ENCODE measurements at places on chromosomes 1 and 21.

GRCh38 chr1:19187852-19188251, 22.2 kb downstream of the UBR4 start:
- DNase-seq, result no peak

- DNase-seq, result no peak
These were observed 62.4 kb downstream of the RERE start for GRCh38 chr1:8754993-8755392.

- no peak for DNase-seq
These were observed 28.3 kb downstream of the SCP2 start for GRCh38 chr1:52955129-52955970.

GRCh38 chr21:43190951-43191350, 22.1 kb downstream of the CRYAA start:
- no peak for DNase-seq

GRCh38 chr1:162502928-162503327, 5.3 kb downstream of the UHMK1 start:
- DNase-seq, result no peak

- no peak for DNase-seq
These were observed 5.7 kb upstream of the C1orf162 start for GRCh38 chr1:111467865-111468716.

GRCh38 chr1:114485286-114485685, 25.7 kb downstream of the TRIM33 start:
- no peak for DNase-seq

GRCh38 chr1:237396426-237396825, 354.4 kb downstream of the RYR2 start:
- no peak for DNase-seq

GRCh38 chr1:65558215-65558614, 137.7 kb downstream of the LEPR start:
- no peak for DNase-seq

- DNase-seq, result no peak
These were observed 65.8 kb downstream of the AK5 start for GRCh38 chr1:77347646-77348045.

DNA sequence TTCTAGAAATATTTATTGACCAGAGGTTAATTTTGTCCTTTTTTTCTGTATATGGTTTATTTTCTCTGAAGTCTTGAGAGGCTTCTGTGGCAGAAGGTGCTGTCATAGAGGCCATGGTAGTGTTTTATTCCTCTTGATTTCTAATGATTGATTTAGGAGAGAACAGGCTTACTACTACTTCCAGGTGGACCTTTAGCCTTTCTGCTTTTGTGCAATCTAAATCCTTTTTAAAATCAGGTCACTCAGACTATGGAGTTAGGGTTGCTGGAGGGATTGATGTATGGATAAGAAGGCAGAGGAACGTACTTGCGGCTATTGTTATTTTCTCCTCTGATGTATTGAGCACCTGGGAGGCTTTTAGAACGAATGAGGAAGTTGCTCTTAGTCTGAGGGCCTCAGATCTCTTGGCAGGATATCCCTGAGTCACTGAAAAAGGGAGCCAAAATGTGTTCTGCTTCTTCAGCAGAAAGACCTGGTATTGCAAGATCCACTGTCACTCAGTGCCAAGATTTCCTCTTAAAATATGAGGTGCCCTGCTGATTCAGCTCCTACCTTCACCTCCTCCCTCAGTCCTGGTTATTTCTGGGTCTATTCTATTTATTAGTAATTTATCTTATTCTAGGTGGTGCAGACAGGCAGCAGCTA, 277.4 kb downstream of the ZNF648 start:
- no peak for DNase-seq

DNA sequence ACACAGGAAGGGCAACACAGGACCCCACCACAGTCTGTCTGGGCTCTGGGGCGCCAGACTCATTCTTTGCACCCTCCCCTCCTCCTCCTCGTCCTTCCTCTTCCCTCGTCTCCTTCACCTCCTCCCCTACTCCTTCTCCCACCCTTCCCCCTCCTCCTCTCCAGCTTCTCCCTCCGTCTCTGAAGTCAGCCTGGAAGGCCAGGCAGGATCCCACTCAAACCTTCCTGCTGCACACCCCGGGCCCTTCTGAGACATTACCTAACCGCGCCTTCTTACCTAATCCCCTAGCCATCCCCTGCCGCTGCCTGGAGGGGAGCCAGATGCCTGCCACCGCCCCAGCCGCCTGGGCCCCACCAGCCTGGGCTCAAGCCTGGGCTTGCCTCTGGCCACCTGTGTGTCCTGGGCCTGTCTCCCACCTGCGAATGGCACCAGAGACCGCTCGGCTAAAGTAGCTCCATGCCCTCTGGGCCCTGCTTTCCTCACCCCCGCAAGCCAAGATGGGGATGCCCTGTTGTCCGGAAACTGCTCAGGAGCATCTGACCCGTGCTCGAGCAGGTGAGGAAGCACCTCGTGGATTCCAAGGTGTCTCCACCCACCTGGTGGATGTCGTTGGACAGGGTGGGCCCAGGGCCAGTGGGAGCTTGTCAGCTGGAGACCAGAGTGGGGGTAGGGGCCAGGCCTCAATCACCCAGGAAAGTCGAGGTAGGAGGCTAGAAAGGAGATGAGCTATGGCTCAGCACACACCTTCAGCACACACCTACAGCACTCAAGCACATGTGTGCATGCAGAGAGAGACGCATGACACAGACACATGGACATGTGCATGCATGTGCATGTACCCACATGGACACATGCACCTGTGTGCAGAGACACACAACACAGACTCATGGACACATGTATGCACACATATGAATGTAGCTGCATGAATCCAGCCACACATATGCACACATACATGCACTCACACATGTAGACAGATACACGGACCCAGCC, 31.9 kb downstream of the WNT9A start:
- no peak for DNase-seq

- no peak for DNase-seq
These were observed 262.6 kb downstream of the CAMTA1 start for GRCh38 chr1:7047866-7048265.

- no peak for DNase-seq
These were observed 108.2 kb downstream of the MRPS6 start for GRCh38 chr21:34181431-34182039.

DNA sequence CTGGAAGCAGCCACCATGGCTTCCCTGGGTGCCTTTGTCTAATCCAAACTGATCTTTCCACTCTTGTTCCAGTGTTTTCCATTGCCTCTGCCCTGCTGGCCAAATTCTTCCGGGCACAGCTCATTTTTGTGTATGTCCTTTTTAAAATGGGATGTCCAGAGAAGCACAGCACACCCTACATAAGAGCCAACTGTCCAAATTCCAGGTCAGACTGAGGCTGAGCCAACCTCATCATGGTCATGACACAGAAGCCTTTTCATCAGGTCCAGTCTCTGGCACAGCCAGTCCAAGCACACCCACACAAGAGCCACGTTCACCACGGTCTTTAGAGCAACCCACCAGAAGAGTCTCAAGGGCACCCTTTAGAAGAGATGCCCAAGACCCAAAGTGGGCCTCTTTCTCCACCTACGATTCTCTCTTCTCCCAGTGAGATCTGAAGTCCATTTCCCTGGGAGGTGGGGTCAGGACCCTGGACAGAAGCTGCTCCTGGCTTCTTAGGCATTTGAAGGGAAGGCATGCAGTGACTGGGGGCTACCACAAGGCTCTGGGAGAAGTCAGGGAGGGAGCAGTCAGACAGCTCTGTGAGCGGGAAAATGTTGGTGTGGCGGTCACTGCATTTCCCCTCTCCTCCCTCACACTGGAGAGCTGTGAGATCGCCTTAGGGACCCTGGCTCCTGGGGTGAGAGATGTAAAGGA, 53.2 kb downstream of the SYT2 start:
- no peak for DNase-seq

DNA sequence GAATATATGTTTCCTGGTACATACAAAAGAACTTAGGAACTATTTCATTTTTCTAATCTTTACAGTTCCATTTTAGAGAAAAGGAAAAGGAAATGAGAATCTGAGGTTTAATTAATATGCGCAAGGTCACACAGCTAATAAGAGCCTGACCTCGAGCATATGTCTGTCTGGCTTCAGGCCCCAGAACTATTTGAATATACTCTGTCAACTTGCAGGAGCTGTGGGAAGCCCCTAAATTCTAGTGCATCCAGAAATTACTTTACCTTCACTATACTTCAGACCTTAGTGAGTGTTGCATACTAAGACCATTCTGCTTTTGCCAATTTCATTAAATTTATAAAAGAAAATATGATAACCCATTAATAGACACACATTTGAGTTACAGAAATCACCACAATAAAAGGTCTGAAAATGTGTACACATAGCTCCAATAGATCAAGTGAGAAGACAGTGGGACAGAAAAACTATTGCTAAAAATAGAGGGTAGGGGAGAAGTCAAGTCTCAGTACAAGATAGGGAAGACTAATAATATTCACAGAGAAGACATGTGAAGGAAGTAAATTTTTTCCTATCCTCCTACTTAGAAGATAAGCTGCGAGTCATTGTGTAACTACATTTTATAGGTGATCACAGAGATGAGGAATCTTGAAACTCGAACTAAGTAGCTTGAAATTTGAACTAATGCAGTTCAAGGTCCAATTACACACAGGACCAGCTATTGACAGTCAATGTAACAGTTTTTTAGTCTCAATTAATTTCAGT, 3.8 kb downstream of the RGS13 start:
- no peak for DNase-seq

GRCh38 chr1:94864821-94865220, 44.7 kb downstream of the SLC44A3 start:
- DNase-seq, result no peak

DNA sequence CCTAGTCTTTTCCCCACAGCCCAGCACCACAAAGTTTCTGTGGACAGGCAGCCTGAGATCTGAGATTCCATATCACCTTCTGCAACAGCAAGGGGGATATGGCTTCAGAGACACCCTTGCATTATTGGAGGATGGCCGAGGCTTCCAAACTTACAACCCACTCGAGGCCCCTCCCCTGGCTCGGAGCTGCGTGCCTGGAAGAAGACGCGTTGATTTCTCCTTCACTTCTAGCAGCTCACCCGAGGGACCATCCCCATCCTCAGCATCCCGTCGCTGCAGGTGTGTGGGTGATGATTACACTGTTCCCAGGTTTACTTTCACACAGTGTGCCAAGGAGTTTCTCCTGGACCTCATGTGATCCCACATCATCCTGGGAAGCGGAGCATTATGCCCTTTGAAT, 277.9 kb downstream of the MATN1 start:
- DNase-seq, result no peak

- no peak for DNase-seq
These were observed 14.1 kb upstream of the KIAA0040 start for GRCh38 chr1:175206687-175207086.

GRCh38 chr21:43340491-43341377, 86.2 kb downstream of the SIK1 start:
- no peak for DNase-seq

DNA sequence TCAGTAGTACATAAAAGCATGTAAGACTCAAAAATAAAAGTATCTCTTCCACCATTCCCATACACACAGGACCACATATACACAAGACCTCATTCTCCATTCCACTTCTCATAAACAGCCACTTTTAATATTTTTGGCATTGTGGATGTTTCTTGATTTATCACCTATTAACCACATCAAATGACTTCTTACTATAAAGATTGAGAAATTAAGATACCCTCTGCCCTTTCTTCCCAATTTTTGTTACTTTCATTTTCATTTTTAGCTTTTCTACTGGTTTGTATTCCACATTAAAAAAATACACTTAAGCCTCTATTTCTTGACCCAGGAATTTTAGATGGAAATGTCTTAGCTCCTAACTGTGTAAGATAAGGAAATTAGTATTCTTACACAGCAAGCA, 22.8 kb downstream of the AKT3 start:
- no peak for DNase-seq

- no peak for DNase-seq
These were observed 72.0 kb upstream of the TLR5 start for GRCh38 chr1:223215026-223215425.

DNA sequence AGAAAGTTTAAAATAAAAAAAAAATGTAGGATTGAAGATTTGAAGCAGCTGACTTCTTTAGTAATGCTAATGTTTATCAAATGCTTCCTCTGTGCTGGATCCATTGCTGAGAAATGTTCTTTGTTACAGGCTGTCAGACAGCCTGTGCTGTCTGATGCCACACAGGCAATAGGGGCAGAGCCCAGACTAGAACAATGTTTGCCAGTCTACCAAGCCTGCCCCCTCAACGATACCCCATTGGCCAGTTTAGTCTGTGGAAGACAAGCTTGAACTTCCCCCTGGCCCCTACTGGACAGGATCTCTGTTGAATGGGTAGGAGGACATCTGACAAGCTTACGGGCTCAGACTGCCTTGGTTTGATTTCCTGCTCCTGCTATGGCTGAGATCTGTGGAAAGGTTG, 79.4 kb downstream of the PAPPA2 start:
- no peak for DNase-seq

- no peak for DNase-seq
These were observed 85.5 kb downstream of the CLIC4 start for GRCh38 chr1:24830680-24831272.

DNA sequence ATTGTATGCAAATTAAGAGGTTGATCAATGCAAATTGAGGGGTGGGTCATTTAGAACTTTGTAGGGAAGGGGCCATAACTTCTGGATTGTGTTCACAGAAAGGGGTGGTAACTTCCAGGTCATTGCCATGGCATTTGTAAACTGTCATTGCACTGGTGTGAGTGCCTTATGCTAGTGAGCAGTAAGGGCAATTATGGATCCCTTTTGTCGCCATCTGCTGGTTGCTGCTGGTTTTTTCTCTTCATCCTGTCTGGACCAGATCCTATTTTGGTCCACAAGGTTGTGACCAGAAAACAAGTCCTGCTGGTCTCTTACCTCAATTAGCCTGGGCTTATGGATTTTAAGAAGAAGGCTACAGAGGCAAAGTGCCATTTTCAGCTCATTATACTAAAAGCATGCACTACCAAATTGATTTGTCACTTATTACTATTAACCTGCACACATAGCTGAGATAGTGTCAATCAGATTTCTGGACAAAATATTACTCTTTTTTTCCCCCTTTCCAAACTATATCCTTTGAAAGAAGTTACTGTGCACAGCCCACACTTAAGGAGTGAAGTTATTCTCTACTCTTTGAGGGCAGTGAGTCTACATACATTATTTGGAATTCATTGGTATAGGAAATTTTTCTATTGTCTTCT, 196.2 kb downstream of the ZC3H11B start:
- DNase-seq, result peak; percentile 11

DNA sequence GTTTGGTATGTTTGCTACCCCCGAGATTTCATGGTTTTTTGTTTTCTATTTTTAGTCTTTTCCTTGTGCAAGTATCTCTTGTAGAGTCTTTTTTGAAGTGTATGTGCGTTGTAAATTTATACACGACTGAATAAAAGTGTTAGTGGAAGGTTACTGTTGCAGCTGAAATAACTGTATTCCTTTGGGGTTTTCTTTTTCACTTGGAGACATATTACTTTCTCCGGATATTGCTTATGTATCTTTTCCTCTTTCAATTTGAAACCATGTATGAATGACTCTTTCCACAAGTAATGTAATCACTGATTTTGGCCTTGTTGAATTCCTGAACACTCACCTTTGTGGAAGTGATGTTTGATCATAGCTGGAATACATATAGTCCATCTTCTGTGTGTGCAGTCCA, 956 bp downstream of the URB2 start:
- DNase-seq, result no peak

- DNase-seq, result no peak
These were observed 1.2 kb upstream of the NEGR1 start for GRCh38 chr1:72283307-72284083.

Data from stimulated activated CD4-positive, alpha-beta T cell treated with anti-CD3 and anti-CD28 coated beads, TNF-alpha, amount 100 ng/mL, for 4 hours (primary cell).